ENCODE measurements at places on chromosomes 1 and 21. TPM values are rescaled to one million over a fixed set of nuclear protein-coding genes. Genes with fewer than 3 reads are reported as not detected.

TTC13 gene
- total RNA-seq = 11.2 TPM

OR14K1 gene
- total RNA-seq = not detected

GRCh38 chr1:46490406-46490655 is 695 bp downstream of the DMBX1 start:
- DNase-seq = no peak

DNA sequence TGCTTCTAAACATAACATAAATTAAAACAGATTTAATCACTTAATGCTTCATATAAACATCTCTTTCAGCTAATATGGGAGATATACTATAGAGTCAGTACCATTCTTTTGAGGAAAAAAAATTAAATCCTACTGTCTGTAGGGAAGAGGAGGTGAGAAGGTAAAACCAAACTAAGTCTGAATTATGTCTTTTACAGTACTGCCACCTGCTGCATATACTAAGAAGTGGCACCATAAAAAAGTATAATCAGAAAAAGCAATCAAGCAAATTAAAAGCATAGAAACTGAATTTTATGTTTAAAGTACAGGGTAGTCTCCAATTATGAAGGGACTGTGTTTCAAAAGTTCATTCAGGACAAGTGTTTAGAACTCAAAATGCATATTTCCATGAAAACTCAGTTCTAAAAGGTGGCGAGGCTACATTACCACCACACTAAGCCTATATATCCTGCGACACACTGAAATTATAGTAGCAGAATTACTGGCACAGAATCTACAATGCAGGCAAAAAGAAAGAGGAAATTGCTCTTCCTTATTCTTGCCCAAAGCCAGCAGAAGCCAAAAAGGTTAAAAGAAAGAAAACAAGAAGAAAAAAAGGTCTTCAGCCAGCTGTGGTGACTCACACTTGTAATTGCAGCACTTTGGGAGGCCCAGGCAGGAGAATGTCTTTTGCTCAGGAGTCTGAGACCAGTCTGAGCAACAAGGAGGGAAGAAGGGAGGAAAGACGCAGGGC is 9.0 kb downstream of the NSL1 start:
- DNase-seq = peak; percentile 68

DNA sequence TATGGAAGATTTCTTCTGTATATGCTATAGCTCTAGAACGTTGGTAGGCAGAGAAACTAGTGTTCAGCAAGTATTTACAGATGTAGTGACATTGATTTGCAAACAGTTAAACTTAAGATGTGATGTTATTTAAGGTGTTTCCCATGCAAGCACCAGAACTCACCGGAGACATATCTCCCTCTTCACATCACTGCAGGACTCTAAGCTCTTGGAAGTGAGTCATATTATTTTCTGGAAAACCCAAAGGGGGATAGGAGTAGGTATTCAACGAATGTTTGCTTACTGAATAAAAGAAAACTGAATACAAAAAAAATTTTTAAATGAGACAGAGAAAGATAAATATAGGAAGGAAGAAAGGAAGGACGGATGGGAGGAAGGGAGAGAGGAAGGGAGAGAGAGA is 25.0 kb downstream of the RGS4 start:
- DNase-seq = no peak

DNA sequence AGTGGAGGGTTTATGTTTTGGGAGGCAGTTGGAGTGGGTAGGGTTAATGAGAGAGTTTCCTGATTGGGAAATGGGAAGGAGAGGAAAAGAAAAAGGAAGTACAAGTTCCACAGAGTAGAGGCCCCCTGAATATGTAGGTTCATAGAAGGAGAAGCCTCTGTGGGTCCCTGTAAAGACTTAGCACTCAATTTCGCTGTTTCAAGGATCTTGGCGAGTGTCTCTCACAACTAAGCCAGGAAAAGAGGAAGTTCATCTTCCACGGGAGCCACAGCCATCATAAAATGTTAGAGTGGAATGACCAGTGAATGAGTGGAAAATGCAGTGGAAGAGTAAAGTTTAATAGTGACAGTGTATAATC is 17.4 kb upstream of the DPYD start:
- no peak for DNase-seq

DNA sequence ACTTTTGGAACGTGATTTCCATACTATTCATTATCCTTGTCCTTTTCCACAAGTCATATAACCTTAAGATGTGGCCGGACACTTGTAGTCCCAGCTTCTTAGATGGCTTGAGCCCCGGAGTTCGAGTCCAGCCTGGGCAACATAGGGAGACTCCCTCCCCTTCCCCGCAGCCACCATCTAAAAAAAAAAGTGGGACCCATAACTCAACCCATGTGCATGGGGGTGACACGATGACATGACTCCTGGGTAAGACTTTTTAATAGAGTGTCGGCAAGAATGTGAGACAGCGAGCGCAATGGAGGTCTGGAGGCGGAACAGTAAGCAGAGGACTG is 25.7 kb downstream of the MIA3 start:
- no peak for DNase-seq

GRCh38 chr1:77706321-77706720 is 23.9 kb upstream of the ZZZ3 start:
- DNase-seq = no peak

GRCh38 chr1:70290218-70290617 is 64.3 kb downstream of the ANKRD13C start:
- no peak for DNase-seq

DNA sequence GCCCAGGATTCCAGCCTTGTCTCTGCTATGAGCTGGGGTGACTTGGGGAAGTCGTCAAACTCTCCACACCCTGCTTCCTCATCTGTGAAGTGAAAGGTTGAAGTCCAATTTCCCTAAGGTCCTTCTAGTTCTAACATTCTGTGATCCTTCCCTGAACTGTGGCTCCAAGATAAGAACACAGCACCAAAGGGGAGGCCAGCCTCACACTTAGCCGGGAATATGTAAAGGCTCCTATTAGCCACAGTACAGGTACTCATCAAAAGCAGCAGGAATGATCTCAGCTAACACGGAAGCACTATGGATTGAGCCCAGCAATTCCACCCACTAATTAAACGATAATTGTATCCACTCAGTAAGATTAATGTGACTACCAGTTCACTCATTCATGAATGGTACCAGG is 4.0 kb downstream of the SLC30A10 start:
- DNase-seq = no peak
